Central memory CD4-positive, alpha-beta T cell (primary cell): ENCODE measurements at places on chromosomes 11 and 22.

DNA sequence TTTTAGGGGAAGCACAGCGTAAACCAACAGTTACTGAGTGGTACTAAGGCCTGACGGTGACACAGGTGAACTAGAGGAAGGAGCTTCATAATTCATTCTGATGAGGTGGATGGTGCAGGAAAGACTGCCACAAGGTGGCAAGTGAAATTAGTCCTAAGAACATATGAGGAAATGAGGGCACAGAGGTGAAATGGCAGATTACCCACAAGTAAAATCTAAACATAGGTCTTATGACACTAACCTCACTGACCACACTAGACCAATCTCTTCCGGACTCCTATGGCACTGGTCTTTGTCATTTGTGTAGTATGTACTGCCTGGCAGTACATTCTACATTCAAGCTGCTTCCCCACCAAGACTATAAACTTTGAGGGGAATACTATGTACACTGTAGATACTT is 20.2 kb downstream of the GAB2 start:
- no peak for DNase-seq

DNA sequence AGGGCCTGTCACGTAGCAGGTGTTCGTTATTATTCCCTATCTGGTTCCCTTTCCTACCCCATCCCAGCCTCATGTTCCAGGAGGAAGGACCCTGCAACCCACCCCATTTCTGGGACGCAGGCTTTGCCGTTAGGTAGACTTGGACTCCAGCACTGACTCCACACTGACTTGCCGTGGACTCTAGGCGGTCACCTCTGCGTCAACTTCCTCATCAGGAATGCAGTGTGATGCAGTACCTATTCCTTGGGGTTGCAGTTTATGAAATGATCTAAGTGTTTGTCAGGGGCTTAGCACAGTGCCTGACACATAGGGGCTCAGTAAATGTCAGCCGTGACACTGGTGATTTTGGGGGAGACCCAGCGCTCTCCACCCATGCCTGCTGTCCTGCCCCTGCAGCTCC is 16.8 kb downstream of the DGKZ start:
- no peak for DNase-seq

- no peak for DNase-seq
These were observed 23.1 kb downstream of the OR2AT4 start for GRCh38 chr11:75073459-75074190.

GRCh38 chr11:13094930-13095687 is 86.0 kb downstream of the RASSF10 start:
- no peak for DNase-seq
